Stimulated activated CD8-positive, alpha-beta memory T cell treated with anti-CD3 and anti-CD28 coated beads, Interleukin-2, amount 100 ng/mL, for 1 hour (primary cell): ENCODE measurements at places on chromosomes 7 and 10.

GRCh38 chr10:3407208-3407607 lies 234.6 kb upstream of the PITRM1 start:
- DNase-seq = no peak

DNA sequence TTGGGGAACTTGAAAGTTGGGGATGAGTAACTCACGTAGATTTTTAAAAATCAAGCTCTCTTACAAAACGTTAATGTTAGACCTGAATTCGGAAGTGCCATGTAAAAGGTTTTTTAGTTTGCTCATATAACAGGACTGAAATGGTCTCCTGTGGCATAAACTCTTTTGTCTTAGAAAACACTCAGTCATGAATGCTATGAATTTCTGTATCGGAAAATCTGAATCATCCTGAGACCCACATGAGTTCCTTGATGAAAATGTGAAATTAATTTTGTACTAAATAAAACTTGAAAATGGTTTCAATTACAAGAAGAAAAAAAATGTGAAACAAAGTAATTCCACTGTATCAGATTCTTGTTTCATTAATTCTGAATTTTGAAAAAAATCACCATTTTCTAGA lies 134.8 kb upstream of the BMPER start:
- no peak for DNase-seq

- DNase-seq = no peak
Measured at GRCh38 chr10:34369120-34369519, 446.0 kb downstream of the PARD3 start.

DNA sequence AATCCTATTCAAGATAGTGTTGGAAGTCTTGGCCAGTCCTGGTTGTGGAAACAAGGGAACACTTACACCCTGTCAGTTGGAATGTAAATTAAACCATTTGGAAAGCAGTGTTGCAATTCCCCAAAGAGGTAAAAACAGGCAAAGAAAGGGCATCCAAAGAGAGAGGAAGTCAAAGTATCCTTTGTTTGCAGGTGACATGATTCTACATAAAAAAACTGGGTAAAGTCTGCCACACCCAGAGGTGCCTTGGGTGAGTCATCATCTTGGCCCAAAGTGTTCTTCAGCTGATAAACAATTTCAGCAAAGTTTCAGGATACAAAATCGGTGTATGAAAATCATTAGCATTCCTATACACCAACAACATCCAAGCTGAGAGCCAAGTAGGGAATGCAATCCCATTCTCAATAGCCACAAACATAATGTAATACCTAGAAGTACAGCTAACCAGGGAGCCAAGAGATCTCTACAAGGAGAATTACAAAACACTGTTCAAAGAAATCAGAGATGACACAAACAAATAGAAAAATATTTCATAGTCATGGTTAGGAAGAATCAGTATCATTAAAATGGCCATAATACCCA lies 278.7 kb downstream of the SDK1 start:
- DNase-seq = no peak

- no peak for DNase-seq
Measured at GRCh38 chr7:67621704-67622103, 625.1 kb downstream of the TYW1 start.

DNA sequence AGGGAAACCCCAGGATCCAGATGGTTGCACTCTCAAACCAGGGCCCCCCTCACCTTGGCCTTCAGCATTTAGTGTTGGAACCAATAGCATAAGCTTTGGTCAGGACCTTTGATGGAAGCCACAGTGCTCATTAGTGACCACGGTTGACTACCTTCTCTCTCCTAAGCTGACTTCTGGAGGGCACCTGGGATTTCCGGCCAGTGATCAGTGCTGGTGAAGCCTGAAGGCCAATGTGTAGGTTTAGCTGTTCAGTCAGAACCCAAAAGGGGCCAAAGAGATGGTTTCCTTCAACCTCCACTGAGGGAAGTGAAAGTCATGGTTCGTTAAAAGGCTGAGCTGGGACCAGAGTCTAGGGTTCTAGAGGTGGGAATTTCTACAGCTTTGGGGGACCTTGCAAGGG lies 46.4 kb downstream of the TCF7L2 start:
- no peak for DNase-seq

GRCh38 chr10:23291551-23292334 lies 52.9 kb downstream of the C10orf67 start:
- no peak for DNase-seq

DNA sequence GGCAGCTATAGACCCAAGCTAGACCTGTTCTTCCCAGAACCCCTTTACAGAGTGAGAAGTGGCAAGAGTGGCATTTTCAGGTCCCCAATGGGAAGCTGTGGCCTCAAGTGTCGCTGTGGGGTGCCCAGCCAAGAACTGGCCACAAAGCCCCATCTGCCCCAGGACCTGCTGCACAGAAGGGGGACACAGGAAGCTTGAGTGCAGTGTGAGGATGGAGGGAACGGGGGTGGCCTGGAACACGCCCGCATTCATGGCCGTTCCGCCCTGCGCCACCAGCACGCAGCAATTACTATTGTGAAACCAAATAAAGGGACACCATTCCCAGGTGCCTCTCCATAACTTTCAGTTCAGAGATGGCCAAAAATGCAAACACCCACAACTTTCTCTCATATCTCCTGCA lies 237.6 kb upstream of the TCERG1L start:
- DNase-seq = no peak

DNA sequence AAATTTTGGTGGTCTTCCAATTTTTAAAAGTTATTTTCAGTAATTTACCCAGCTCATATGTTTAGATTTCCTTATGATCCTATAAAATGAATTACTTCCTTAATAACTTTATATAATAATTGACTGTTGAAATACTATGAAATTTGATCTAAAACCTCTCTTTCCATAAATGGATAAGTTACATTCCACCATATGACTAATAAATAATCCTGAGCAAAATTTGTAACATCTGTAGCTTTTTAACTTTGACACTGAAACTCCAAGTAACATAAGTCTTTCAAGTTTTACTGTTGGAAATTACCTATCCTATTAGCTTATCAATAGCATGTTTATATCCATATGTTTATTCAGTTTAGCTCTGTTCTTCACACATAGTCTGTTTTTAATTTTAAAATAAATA lies 85.3 kb downstream of the HECTD2 start:
- no peak for DNase-seq
